ENCODE measurements at places on chromosomes 5 and 9. TPM values are rescaled to one million over a fixed set of nuclear protein-coding genes. Genes with fewer than 3 reads are reported as not detected.

Gene ABL1
- total RNA-seq: 16.4 TPM

Gene PCDHGA5
- total RNA-seq: 0.13 TPM

Gene CCL19
- not detected for total RNA-seq

Gene RHOBTB3
- 69.3 TPM for total RNA-seq

Gene PCDHGA9
- total RNA-seq: 0.31 TPM

Gene CD14
- total RNA-seq: 12.2 TPM

Gene ZNF169
- 7.6 TPM for total RNA-seq

Gene SELENOP
- 0.16 TPM for total RNA-seq

GRCh38 chr9:78357165-78357873 lies 60.4 kb downstream of the PSAT1 start:
- DNase-seq: no peak

DNA sequence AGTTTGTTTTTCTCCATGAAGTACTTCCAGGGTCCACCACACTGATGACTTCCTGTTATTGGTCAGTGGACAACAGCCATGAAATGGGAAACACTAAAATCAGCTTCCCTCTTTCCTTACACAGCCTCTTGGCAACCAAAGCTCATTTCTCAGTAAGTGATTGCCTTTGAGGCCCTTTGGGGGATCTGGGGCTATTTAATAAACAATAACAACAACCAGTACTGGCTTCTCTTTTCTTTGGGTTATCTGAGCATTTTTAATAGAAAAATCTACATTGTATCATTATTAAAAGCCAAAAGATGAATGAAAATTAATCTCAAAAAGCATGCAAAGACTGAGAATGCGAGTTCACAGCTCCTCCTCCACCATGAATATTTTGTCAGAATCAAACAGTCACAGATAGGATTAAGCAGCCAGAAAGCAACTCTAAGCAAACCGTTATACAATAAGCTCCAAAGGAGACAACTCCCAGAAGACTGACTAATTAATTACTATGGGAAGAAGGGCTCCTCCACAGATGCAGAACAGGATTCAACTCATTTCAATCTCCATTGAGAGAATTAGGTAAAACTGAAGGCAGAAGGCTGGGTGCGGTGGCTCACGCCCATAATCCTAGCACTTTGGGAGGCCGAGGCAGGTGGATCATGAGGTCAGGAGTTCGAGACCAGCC lies 68.3 kb downstream of the SERINC5 start:
- DNase-seq: no peak

DNA sequence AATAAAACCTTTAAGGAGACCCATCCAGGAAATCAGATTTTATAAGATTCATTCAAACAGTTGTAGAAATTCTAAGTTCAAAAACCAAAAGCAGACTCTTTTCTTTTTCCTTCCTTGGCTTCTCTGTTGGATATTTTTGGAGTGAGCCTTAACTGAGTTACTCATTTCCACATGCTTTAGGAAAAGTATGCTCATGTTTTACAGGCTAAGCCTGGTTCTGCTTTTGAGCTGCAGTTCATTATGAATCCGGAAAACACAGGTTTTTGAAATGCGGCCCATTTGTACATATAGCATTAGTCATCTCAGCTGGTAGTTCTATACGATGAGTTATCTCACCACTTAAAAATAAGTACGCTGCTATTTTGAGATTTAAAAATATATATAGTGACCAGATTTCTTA lies 156.6 kb upstream of the DMRT1 start:
- DNase-seq: no peak

DNA sequence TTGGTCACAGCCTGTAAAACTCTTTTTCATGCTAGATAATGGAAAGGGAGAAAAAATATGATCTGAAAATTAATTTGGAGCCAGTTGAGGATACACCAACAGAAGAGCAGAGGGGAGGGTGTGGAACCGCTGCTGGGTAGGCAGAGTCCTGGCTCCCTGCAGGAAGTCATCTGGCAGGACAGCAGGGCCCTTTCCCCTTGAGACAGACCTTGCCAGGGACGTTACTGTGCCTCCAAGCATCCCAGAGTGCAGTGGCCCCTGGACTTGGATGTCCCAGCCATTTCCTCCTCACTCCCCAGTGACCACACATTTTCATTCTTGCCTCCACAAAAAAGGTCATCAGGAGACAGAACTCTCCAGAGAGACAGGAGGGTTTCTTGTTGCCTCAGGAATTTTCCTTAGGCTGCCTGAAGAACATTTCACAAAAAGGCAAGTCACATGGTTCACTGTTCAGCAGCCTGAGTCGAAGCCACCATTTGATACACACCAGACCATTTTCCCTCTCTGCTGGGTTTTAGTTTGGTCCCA lies 5.9 kb downstream of the TRPM3 start:
- DNase-seq: no peak

DNA sequence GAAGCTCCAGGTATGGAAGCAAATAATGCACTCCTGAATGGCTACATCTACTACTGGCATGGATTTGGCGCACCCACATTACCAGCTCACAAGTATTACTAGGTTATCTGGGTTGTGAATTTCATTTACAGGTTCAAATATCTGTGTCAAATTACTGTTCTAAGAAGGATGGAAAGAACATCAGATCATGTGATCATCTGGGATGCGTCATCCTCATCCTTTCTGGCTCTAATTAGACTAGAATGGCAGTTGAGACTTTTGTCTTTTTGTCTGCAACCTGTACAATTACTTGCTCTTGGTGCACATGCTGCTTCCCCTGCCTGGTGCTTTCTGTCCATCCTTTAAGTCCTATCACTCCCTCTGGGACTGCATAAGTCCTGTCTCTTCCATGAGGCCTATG lies 64.1 kb downstream of the PJA2 start:
- no peak for DNase-seq

- DNase-seq: no peak
These were observed 3.1 kb downstream of the CAMK4 start for GRCh38 chr5:111227226-111227782.

GRCh38 chr5:154811239-154811638 lies 39.2 kb downstream of the FAXDC2 start:
- DNase-seq: no peak

GRCh38 chr9:131810351-131811170 lies 70.7 kb upstream of the RAPGEF1 start:
- no peak for DNase-seq

DNA sequence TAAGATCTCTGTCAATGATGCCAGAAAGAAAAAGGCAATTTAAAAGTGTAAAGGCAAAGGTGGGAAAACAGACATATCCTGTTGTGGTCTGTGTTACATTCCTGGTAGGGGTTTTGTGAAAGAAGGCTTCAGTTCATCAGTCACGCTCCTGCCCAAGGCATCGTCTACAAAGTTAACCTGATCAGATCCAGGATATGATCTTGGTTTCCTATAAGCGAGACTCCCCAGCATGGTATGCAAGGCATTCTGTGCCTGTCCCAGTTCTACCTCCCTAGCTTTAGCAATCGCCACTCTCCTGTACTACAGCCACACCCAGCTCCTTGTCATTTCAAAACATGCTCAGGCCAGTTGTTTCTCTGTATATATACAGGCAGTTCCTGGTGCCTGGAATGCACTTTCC lies 58.0 kb upstream of the PTPN3 start:
- no peak for DNase-seq

- DNase-seq: peak; percentile 99
These were observed 32.7 kb downstream of the ANXA2R start for GRCh38 chr5:43007246-43007910.

DNA sequence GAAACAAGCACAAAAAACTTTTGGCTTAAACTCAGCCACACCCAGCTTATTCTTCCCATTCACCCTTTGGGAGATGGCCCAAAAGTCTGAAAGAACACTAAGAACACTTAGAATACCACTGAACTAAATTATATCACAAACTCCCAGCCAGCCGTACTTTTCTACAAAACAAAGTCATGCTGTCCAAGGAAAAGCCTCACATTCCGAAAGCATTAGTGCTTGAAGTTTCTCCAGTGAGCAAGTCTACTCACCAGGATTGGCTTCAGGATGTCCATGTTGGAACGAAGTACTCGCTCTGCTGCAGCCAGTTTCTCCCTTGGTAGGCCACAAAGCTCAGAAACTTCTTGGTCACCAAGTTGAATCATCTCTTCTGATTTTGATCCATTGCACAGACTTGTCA lies 69.7 kb downstream of the ABCA1 start:
- DNase-seq: no peak

Measured in HT-29 (cell line).